A549 (cell line): ENCODE measurements at places on chromosomes 12 and 14. TPM values are rescaled to one million over a fixed set of nuclear protein-coding genes. Genes with fewer than 3 reads are reported as not detected.

Gene ZDHHC22
- 0.16 to 0.28 TPM (median 0.23 TPM) in 3 replicates for polyA plus RNA-seq

Gene PUS1
- polyA plus RNA-seq = 50.3 to 55.0 TPM (median 51.1 TPM) in 3 replicates

Gene AQP2
- not detected in 3 replicates for polyA plus RNA-seq

Gene GLT1D1
- not detected in 3 replicates for polyA plus RNA-seq

Gene DPF3
- polyA plus RNA-seq = 0.09 to 0.24 TPM (median 0.10 TPM) in 3 replicates

Gene PITPNM2
- 10.8 to 14.6 TPM (median 13.6 TPM) in 3 replicates for polyA plus RNA-seq

Gene PIP4K2C
- 30.5 to 35.7 TPM (median 35.3 TPM) in 3 replicates for polyA plus RNA-seq

Gene NEUROD4
- polyA plus RNA-seq = not detected in 3 replicates

Gene SCNN1A
- polyA plus RNA-seq = 4.3 to 6.0 TPM (median 5.7 TPM) in 3 replicates

Gene PRPH
- polyA plus RNA-seq = 0.42 to 0.67 TPM (median 0.50 TPM) in 3 replicates

Gene POTEG
- polyA plus RNA-seq = 0.04 TPM in 1 of 3 replicates, not detected in the others

Gene TSPAN9
- 10.2 to 12.4 TPM (median 11.3 TPM) in 3 replicates for polyA plus RNA-seq

Gene SLC2A14
- 0.16 to 0.30 TPM (median 0.25 TPM) in 3 replicates for polyA plus RNA-seq

Gene SYNE3
- polyA plus RNA-seq = 0.04 to 0.05 TPM (median 0.04 TPM) in 3 replicates

Gene SLC8A3
- polyA plus RNA-seq = not detected in 3 replicates

Gene PRPF40B
- polyA plus RNA-seq = 12.2 to 15.8 TPM (median 15.0 TPM) in 3 replicates

Gene CLEC2D
- 1.1 to 1.4 TPM (median 1.3 TPM) in 3 replicates for polyA plus RNA-seq

Gene GSG1
- polyA plus RNA-seq = 0.06 to 0.26 TPM (median 0.16 TPM) in 3 replicates

Gene CMKLR1
- polyA plus RNA-seq = not detected in 3 replicates

Gene KRT85
- polyA plus RNA-seq = 2.9 to 4.8 TPM (median 3.7 TPM) in 3 replicates

Gene HOXC9
- 5.7 to 6.6 TPM (median 6.2 TPM) in 3 replicates for polyA plus RNA-seq

Gene HAL
- polyA plus RNA-seq = 0.22 to 0.40 TPM (median 0.33 TPM) in 3 replicates

Gene PCED1B
- 92.7 to 122 TPM (median 108 TPM) in 3 replicates for polyA plus RNA-seq

Gene JAG2
- 20.4 to 26.8 TPM (median 22.5 TPM) in 3 replicates for polyA plus RNA-seq

Gene GPX2
- polyA plus RNA-seq = 302 to 394 TPM (median 382 TPM) in 3 replicates

Gene TAS2R43
- not detected in 3 replicates for polyA plus RNA-seq

Gene RHEBL1
- 1.8 to 2.4 TPM (median 2.1 TPM) in 3 replicates for polyA plus RNA-seq

Gene RTN1
- 0.07 TPM in 1 of 3 replicates, not detected in the others for polyA plus RNA-seq

Gene SUSD6
- 4.3 to 4.5 TPM (median 4.5 TPM) in 3 replicates for polyA plus RNA-seq

Gene HOXC6
- polyA plus RNA-seq = 5.0 to 6.0 TPM (median 5.5 TPM) in 3 replicates

Gene TPH2
- not detected in 3 replicates for polyA plus RNA-seq

Gene RNASE4
- polyA plus RNA-seq = 5.8 to 10.6 TPM (median 8.6 TPM) in 3 replicates

Gene NOPCHAP1
- 21.7 to 24.5 TPM (median 24.5 TPM) in 3 replicates for polyA plus RNA-seq

Gene TMEM132C
- not detected in 3 replicates for polyA plus RNA-seq

Gene PDZRN4
- 0.03 TPM in 1 of 3 replicates, not detected in the others for polyA plus RNA-seq

Gene SUDS3
- polyA plus RNA-seq = 17.9 to 20.3 TPM (median 18.4 TPM) in 3 replicates

Gene BDKRB2
- polyA plus RNA-seq = 12.1 to 19.6 TPM (median 13.9 TPM) in 3 replicates

Gene HOXC12
- polyA plus RNA-seq = not detected in 3 replicates

Gene HCAR2
- polyA plus RNA-seq = 0.07 TPM in 1 of 3 replicates, not detected in the others

Gene ITPR2
- polyA plus RNA-seq = 3.1 to 4.4 TPM (median 3.9 TPM) in 3 replicates

Gene GPR84
- polyA plus RNA-seq = 0.04 TPM in 1 of 3 replicates, not detected in the others

Gene CFAP54
- polyA plus RNA-seq = 0.68 to 0.91 TPM (median 0.70 TPM) in 3 replicates

Gene SLC25A47
- polyA plus RNA-seq = not detected in 3 replicates

Gene SDS
- polyA plus RNA-seq = 5.4 to 7.3 TPM (median 6.5 TPM) in 3 replicates

Gene TAC3
- polyA plus RNA-seq = not detected in 3 replicates

Gene PHETA1
- 5.8 to 7.3 TPM (median 7.1 TPM) in 3 replicates for polyA plus RNA-seq

Gene SUPT16H
- polyA plus RNA-seq = 126 to 138 TPM (median 131 TPM) in 3 replicates

Gene CATSPERB
- polyA plus RNA-seq = not detected in 3 replicates
